Fibroblast of pulmonary artery (primary cell): ENCODE measurements at places on chromosomes 4 and X.

DNA sequence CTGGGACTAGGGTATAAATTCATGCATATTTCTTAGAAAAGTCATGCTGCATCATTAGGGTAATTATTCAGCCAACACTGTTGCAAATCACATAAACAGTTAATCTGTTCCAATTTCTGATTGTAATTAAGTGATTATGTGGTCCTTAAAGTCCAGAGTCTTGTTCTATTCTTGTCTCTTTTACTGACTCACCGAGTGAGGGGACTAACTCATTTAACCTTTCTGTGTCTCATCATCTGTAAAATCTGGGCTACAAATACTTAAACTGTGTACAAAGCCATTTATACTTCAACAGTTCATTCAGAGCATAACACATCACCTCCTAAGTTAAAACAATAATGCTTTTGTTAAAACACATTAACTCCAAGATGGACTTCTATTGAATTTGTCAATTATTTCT is 65.4 kb upstream of the KLHL13 start:
- no peak for DNase-seq

DNA sequence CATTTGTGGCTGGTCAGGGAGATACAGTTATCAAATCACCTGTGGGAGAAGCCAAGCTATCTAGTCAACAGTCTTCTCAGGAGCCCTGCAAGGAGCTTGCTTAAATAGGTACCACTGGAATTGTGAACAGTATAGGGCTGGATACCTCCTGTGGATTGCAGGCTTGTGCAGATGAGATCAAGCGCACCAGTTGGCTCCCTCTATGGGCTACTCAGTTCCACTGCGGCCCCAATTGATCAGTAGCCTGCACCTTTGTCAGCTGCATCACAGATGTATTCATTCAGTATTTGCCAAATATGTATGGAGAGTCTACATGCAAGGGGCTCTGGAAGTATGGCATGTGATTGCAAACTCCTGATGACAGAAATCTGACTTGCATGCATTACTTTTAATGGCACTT is 28.6 kb downstream of the TEX13A start:
- DNase-seq = peak; percentile 10

DNA sequence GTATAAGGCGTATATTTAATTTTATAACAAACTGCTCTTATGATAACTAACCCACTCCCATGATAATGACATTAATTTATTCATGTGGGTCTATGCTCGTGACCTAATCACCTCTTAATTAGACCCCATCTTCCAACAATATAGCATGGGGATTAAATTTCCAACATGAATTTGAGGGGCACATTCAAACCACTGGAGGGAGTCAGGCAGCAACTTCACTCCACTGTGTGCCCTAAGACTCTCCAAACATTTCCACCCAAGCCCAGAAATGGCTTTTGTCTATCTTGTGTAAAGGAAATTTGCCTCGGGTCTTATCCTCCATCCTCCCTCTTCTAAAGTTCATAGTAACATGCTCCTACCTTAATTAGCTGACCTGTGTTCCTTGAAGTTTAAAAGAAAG is 616.1 kb upstream of the CPEB2 start:
- no peak for DNase-seq

GRCh38 chr4:68272380-68272779 is 26.9 kb upstream of the TMPRSS11B start:
- peak; percentile 17 for DNase-seq

- peak; percentile 65 for DNase-seq
These were observed 1.3 kb downstream of the CAMK2D start for GRCh38 chr4:113760094-113760794.

GRCh38 chr4:113574636-113575103 is 186.9 kb downstream of the CAMK2D start:
- DNase-seq = peak; percentile 85

DNA sequence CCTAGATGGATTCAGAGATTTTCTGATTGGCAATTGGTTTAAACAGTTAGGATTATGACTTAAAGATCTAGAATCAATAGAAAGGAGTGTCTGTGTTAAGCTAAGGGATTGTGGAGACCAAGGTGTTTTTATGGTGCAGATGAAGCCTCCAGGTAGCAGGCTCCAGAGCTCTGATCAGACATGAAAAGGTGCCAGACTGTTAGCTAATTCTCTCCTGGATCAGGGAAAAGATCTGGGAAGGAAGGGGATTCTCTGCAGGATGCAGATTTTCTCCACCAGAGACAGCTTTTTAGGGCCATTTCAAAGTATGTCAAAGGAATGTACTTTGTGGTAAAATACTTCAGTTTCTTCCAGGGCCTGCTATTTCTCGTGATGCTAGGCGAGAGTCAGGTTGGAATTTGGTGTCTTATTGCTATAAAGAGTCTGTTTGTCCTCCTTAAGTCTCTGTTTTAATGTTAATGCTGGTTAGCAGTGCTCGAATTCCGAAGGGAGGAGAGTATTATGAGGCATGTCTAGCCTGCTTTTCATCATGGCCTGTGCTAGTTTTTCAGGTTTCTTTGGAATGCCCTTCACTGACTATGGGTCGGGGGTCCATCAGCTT is 12.0 kb upstream of the GPR78 start:
- DNase-seq = peak; percentile 5

- no peak for DNase-seq
These were observed 48.4 kb downstream of the BCORL1 start for GRCh38 chrX:130030826-130031225.

- DNase-seq = no peak
These were observed 2070.6 kb downstream of the PCDH7 start for GRCh38 chr4:32790803-32791202.

DNA sequence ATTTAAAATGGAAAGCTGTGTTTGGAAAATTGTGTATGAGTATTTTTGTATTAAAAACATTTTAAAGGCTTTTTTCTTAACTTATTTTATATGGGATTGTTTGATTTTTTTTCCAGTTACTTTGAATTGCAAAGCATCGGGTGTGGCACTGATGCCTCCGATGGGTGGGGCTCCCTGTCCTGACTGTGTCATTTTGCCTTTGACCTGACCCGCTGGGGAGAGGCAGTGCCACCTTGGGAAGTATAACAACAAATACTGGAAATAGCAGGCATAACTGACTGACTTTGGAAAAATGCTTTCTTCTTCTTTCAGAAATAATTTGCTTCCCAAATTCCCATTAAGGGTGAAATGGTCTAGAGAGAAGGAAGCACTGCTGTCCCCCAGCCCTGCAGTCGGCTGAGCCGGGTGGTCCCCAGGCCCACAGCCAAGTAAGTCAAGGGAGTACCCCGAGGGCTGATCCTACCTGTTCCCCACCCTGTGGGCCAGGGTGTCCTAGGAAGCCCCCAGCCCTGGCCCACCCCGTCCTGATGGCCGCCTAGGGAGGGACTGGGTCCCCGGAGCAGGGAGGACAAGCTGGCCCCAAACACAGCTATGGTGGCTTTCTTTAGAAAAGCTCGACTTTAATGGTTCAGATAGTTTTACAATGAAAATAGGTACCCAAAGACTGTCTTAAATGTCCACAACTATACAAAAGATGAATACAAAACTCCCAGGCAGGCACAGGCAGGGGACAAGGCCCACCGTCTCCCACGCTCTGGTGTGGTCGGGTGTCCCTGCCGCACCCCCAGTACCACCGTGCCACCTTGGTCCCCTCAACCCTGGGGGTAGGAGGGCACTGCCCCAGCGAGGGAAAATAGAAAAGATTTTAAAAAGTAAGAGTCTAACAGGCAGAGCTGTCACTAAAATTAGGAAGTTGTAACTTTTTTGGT is 26.4 kb downstream of the NELFA start:
- DNase-seq = no peak

DNA sequence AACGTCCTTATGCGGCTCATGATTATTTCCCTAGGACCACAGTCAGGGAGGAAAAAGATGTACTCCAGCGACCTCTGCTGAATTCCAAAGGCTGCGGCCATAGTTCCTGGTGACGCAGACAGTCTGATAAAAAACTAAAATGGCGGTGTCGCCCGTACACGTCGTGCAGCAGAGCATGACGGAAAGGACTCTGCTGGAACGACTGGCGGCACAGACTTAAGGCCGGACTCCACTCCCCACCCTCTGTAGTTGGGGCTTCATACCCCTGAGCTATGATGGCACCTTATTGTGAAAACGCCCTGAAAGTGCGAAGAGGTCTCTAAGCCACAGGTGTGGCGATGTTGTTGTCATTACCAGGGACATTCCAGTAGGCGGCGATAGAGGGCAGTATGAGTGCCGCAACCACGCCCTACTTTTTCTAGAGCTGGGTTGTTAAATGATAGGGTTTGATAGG is 90.0 kb upstream of the EDA2R start:
- peak; percentile 76 for DNase-seq

DNA sequence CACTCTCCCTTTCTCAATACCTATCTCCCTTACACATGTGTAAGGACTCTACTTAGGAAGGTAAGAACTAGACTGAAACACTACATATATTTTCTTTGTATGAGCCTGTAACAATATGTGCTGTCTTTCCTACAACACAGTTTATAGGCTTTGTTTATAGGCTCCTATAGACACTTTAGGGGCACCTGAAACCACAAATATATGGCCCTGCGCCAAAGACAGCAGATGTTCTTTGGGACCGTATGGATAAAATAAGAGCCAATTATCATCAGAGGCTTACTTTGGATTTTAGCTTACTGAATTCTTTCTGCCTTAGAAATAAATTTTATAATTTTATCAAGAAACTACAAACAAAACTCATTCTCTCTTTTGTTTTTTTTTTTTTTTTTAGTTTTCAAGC is 16.6 kb upstream of the CXCL3 start:
- no peak for DNase-seq

- DNase-seq = no peak
These were observed 17.5 kb downstream of the BRWD3 start for GRCh38 chrX:80792205-80792604.
